ENCODE measurements at places on chromosomes 13 and 19. TPM values are rescaled to one million over a fixed set of nuclear protein-coding genes. Genes with fewer than 3 reads are reported as not detected.

GRCh38 chr19:39247701-39248664 is 673 bp downstream of the IFNL4 start:
- DNase-seq: no peak

GRCh38 chr19:33906578-33907335 is 110.1 kb downstream of the KCTD15 start:
- DNase-seq: peak; percentile 27

- DNase-seq: peak; percentile 19
These were observed 105.6 kb downstream of the POSTN start for GRCh38 chr13:37492741-37493514.

GRCh38 chr13:26606631-26607030 is 49.1 kb downstream of the WASF3 start:
- DNase-seq: no peak

The SIGLEC6 gene
- not detected for total RNA-seq

DNA sequence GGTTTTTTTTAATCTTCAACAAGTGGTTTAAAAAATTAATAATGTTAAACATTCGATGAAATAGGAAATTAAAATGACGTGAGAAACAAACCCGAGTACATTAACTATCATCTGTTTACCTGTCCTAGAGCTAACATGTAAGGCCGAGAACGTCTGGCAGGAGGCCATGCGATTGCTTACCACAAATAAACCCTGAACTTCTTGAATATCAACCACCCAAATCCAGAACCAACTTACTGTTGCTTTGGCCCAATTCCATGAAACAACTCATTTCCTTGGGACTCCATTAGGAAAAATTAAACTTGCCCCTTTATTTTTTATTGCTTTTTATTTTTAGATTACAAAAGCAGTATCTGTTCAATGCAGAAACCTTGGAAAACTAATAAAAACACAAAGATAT is 228.9 kb upstream of the IRS2 start:
- DNase-seq: peak; percentile 93

The ZNF575 gene
- total RNA-seq: 0.25 TPM

GRCh38 chr19:14096272-14096992 is 5.9 kb upstream of the SAMD1 start:
- DNase-seq: no peak

DNA sequence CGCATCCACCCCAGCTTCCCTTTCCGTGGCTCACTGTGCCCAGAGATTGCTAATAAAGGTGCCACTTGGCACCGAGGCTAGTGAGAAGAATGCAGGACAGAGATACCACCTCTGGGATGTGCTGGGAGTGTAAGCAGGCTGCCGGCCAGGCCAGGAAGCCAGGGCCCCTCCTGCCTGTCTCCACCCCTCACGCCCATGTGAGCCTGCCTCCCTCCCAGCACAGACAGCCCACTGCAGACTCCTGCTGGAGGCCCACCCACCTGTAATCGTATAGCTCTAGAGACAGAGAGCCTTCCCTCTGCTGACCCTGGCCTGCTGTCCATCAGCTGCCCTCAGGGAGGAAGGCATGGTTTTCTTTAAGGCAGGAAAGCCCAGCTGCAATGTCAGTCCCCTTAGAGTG is 13.9 kb downstream of the VSTM2B start:
- DNase-seq: no peak

The IGFL1 gene
- not detected for total RNA-seq

DNA sequence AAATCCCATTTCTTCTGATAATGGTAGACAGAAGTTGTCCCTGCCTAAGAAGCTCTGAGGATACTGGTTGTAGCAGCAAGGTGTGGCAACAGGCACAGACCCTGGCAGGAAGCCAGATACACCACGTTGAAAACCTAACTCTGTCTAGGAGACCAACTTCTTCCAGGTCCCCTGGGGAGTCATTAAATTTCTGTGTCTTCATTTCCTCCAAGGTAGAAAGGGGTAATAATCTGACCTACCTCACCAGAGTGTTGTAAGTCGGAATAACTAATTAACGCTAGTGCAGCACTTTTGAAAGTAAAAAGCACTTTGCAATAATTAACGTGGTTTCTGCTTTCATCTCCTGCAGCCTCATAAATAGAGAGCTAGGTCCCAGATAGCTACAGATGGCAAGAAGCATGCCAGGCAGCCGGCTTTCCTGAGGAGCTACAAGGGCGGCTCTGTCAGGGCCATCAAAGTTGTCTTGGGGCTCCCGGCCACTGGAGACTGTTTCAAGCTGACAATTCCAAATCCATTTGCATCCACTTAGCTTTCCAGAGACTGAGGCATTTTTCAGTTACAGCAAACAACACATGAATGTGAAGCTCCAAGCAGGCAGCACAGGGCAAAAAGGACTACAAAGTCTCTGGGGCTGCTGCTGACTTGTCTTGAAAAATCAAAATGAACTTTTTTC is 176.2 kb downstream of the FOXO1 start:
- DNase-seq: peak; percentile 74

- peak; percentile 69 for DNase-seq
These were observed 1.7 kb upstream of the SERTAD3 start for GRCh38 chr19:40445780-40446262.

The ZNF285 gene
- total RNA-seq: 7.7 TPM

All from renal cortical epithelial cell (primary cell).